ENCODE measurements at places on chromosomes 4 and X.

GRCh38 chr4:112113864-112114263 is 31.4 kb upstream of the FAM241A start:
- DNase-seq: no peak

- DNase-seq: no peak
These were observed 22.4 kb upstream of the TXK start for GRCh38 chr4:48156423-48156822.

- DNase-seq: no peak
These were observed 495.6 kb downstream of the KCNIP4 start for GRCh38 chr4:21452931-21453330.

DNA sequence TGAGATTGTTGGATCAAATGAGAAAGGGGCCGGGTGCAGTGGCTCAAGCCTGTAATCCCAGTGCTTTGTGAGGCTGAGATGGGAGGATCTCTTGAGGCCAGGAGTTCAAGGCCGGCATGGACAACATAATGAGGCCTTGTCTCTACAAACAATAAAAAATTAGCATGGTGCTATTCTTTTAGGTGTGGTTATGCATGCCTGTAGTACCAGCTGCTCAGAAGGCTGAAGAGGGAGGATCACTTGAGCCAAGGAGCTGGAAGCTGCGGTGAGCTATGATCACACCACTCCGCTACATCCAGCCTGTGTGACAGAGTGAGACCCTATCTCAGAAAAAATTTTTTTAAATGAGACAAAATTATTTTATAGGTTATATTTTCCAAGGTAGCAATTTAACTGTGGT is 49.7 kb upstream of the TMEM150C start:
- no peak for DNase-seq

DNA sequence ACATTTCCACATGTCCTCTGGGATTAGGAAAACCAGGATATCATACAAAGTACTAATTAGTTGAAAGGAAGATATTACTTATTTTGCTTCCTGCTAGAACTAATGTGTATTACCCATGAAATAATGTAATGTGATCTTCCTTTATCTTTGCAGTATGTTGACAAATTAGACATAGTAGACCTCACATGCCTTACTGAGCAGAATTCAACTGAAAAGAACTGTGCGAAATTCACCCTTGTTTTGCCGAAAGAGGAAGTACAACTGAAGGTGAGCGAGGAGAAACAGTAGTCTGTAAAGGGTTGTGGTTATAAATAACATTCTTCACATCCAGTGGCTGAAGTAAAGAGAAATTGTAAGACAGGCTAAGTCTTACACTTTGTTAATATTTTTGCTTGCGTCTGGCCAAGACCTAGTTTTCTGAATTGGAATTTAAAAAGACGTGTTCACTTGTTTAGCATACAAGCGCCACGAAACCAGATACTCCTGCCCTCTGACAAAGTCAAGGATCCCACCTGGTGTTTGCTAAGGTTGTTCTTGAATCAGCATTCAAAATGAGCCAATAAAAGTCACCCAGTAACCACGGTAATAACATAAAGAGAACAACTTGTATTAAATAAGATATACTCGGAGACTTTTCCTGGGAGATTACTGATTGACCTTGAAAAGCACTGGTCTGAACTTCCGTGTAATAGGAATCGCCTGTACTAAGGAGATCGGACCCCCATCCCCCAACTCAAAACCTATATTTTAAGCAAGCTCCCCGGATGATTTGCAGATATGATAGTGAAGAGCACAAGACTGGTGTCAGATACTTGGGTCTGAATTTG is 16.9 kb downstream of the STAP1 start:
- peak; percentile 45 for DNase-seq

DNA sequence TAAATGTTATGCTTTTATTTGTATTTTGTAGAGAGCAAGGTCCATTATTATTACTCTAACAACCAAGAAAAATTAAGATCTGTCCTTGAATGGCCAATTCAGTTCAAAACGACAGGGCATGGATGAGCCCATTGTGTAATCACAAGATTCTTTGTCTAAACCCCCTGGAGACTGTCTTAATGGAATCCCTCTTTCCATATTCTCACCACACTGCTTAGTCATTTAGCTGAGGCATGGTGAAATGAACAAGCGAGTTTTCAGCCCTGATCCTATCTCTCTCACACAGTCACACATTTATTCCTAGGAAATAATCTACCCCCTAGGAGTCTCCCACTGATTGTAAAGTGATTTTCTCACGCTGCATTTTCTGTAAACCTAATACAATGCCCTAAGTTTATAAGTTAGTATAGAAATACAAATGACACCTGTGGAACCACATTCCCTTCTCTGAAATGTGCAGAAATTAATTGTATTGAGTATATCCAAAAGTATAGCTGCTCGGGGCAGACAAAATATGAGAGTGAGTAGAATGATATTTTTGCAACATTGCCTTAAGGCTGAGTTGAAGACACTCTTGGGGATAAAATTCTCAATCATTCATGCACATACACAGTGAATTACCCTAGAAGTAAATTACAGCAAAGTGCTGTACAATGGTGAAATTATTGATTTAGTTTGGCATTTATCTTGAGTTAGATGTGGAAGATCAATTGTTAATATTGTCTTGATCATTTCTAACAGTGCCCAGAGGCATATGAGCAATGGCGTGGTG is 119.7 kb upstream of the PCDH7 start:
- DNase-seq: no peak

DNA sequence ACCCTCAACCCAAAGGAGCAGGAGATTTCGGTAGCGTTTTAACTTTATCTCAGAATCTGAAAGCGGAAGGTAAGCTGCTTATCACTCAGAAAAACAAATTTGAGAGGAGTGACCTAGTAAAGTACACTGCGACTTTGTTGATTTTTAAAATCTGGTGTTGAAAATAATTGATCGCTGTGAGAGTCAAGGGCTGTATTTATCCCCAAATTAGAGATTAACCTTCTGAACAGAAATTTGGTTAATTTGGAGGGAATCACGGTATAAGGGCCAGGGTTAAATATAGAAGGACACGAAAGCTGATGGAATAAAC is 212 bp downstream of the CLCN4 start:
- DNase-seq: no peak

DNA sequence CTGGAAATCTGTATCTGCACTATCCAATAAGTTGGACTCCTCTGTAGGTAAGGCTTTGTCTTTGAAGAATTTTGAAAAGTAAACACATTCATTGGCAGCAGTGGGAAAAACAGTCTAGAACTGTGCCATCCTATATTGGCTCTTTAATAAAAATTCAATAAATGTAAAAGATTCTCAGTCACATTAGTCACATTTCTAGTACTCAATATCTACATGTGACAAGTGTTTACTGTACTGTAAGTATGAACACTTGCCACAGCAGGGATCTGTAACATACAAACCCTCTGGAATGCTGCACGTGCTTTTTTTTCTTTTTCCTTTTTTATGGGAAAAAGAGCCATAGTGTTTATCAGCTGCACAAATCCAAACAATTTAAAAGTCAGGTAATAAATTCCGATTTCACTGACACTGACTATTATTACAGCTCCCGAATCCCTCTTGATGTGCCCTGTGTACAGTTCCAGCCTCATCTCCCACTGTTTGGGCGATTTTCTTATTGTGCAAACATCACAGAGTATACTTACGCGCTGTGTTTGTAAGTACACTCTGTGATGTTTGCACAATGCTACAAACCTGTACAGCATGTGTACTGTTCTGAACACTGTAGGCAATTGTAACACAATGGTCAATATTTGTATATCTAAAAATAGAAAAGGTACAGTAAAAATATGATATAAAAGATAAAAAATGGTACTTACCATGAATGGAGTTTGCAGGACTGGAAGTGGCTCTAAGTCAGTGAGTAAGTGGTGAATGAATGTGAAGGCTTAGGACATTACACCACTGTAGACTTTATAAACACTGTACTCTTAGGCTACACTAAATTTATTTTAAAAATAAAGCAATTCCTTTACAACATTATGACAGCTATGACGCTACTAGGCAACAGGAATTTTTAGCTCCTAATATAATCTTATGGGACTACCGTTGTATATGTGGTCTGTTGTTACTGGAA is 8.7 kb downstream of the PYURF start:
- no peak for DNase-seq

- DNase-seq: peak; percentile 35
These were observed 92.2 kb upstream of the GATB start for GRCh38 chr4:151853034-151853433.

DNA sequence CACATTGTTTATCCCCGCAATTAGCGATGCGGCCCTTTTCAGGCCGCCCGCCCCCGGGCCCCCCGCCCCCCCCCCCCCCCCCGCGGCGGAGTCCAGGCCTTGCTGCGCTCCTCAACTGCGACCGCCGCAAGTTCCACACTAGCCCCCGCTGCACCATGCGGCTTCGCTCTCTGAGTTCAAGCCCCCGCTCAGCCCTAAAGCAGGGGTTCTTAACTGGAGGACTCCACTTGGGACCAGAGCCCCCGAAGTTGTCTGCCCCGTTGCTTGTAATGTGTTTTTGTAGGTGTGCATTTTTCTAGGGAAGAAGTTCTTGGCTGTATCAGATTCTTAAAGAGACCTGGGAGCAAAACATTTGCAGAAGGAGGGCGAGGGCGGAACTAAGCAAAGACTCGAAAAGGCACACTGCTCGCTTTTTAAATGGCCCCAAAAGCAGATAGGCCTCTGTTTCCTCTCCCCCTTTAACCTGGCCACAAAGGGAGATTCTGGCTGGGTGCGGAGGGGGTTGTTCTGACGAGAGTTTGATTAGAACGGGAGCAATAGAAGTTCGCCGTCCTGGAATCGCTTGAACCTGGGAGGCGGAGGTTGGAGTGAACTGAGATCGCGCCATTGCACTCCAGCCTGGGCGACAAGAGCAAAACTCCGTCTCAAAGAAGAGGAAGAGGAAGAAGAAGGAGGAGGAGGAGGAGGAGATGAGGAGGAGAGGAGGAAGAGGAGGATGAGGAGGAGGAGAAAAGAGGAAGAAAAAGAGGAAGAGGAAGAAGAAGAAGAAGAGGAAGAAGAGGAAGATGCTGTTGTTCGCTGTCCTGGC is 2.3 kb upstream of the MSX1 start:
- no peak for DNase-seq

DNA sequence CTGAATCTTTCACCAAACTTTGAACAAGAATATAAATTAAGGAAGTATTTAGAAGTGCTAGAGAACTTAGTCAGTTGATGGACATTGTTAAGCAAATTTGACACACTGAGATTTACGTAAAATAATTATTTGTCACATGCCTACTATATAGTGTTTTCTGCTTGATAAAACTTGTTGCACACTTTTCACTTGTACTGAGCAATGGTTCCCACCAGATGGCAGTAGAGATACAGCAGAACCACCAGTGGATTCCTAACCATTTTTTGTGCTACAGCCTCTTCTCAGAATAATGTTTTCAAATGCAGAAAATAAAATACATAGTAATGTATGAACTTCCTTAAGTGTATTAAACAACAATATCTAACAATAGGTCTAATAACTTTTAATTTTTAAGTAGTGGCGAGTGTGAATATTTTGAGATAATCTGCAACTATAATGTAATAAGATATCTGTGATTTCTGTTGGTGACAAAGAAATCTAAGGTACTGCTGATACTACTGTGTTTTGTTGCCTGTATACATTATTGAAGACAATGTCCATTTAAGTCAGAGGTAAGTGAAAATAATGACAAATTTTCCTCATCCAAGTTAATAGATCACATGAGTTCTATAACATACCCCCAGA is 81.2 kb downstream of the APOOL start:
- DNase-seq: no peak

GRCh38 chr4:184347251-184348239 is 126.8 kb downstream of the IRF2 start:
- peak; percentile 97 for DNase-seq

DNA sequence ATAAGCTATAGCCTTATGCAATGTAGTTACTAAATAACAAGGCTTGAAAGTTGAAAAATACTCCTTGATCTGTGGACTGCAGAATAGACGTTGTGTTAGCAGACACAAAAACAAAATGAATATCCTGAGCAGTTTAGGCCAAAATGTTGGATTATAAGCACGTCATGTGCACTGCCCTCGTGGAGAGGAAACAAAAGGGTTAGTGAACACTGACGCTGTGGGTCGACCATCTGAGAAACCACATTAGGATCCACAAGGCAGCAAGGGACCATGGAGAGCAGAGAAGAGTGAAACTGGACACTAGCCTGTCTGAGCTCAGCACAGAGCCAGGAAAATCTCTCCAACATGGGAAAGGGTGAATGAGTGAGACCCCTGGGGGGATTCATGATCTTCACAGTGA is 145.3 kb downstream of the DTHD1 start:
- no peak for DNase-seq

- no peak for DNase-seq
These were observed 15.3 kb downstream of the GPR174 start for GRCh38 chrX:79159800-79160199.
